ENCODE measurements at places on chromosomes 7 and 10.

DNA sequence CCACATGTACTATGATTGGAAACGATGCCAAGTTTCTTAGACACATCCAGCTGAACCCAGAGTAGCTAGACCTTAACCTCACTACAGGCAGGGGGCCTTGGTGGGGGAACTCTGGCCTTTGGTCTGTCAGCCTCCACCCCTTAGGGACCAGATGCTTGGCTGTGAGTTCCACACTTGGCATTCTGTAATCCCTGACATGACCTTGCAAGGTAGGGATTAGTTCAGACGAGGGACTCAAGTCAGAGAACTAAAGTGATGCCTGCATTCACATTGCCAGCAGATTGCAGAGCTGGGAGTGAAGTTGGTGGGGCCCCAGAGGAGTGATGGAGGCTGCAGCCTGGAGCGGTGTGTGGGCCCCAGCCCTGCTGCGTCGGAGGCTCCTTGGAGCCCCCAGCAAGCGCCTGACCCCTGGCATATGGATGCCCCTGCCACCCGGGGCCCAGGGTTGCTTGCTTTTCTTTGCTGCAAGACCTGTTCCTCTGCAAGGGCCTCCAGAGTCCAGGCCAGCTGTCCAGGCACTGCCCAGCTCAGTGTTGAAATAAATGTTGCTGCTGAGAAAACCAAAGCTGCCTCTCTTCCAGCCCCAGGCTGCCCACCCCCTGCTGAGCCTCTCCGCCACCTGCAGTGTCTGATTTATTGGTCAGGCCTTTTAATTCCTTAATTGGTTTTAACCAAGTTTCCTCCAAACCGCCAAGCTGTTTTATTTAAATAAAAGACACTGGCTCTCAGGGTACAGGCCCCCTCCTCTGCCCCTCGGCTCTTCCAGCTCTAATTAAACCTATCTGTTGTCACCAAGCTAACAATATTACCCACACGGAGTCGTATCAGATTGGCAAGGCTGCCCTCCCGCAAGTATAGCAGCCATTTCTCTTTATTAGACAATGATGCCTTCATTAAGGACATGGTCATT, 4.7 kb downstream of the NPTX2 start:
- no peak for DNase-seq

DNA sequence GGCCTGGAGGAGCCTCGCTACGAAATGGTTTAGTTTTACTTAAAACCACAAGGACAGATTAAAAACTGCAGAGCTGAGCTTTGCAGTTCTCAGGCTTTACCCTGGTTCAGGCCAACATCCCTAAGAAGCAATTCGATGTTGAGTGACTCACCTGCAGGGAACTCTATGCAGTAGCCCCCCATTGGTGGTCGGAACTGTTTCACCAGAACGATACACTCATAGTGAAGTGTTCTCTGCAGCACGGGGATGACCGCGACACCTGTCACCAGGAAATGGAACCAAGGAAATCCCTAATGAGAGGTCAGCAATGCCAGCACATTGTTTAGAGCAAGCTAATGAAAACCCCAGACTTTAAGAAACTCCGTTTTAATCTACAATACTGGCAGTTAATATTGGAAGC, 18.0 kb downstream of the NUDT5 start:
- no peak for DNase-seq

DNA sequence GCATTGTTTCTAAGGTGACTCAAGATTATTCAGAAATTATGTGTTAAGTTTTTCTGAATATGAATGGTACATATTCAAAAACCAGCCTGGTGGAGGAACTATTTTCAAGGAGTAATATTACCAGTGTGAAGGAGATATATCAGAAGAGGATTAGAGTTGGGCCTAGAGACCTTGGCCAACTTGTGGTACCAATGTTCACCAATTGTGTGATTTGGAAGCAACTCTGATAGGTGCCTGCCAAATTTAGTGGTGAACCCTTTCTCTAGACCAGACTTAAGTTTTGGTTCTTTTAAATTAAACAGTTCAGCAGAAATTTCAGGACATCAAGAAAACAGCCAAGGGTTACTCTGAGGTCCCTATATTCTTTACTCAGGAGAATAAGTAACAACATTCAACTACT, 88.6 kb downstream of the RNLS start:
- no peak for DNase-seq

DNA sequence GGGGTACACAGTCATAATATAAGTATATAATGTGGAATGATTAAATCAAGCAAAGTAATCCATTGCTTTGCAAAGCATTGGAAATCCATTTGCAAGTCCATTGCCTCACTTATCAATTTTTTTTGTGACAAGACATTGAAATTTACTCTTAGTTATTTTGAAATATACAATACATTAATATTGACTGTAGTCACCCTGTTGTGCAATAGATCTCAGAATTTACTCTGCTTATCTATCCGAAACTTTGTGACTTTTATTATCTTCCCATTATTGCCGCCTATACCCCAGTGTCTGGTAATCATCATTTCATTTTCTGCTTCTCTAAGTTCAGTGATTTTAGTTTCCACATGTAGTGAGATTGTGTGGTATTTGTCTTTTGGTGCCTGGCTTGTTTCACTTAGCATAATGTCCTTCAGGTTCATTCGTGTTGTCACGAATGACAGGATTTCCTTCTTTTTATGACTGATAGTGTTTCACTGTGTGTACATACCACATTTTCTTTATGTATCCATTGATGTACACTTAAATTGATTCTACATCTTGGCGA, 5.8 kb downstream of the MALRD1 start:
- no peak for DNase-seq

Measured in KG1 (cell line).